ENCODE measurements at places on chromosomes 2 and 18. TPM values are rescaled to one million over a fixed set of nuclear protein-coding genes. Genes with fewer than 3 reads are reported as not detected.

C2orf66 gene
- 0.18 TPM for total RNA-seq

FBLN7 gene
- total RNA-seq: 1.1 TPM

EMX1 gene
- total RNA-seq: not detected

FAM124B gene
- 2.0 TPM for total RNA-seq

ITGB6 gene
- total RNA-seq: 33.8 TPM

GRCh38 chr18:74929110-74929509 is 279.8 kb downstream of the PTGR3 start:
- no peak for DNase-seq

- DNase-seq: no peak
Measured at GRCh38 chr2:239197146-239197545, 203.7 kb downstream of the HDAC4 start.

GRCh38 chr2:221443645-221444044 is 128.5 kb downstream of the EPHA4 start:
- DNase-seq: no peak

GRCh38 chr2:178233428-178233827 is 39.1 kb downstream of the OSBPL6 start:
- no peak for DNase-seq

- no peak for DNase-seq
Measured at GRCh38 chr18:75654851-75655751, 227.6 kb upstream of the SMIM21 start.

DNA sequence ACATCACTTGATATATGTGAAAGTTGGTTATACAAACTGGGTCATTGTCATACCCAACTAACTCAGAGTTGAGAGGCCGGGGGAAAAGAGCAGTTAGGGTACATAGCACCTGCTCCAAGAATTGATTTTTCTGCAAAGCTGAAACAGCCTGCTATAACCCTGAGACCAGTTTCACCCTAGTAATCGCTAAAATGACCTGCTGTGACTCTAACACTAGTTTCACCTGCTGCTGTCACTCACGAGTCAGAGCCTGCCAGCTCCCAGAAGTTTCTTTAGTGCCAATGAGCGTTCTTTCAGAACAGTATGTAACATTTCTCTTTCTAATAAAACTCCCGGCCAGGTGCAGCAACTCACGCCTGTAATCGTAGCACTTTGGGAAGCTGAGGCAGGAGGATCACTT is 28.0 kb downstream of the SRSF7 start:
- DNase-seq: no peak

DNA sequence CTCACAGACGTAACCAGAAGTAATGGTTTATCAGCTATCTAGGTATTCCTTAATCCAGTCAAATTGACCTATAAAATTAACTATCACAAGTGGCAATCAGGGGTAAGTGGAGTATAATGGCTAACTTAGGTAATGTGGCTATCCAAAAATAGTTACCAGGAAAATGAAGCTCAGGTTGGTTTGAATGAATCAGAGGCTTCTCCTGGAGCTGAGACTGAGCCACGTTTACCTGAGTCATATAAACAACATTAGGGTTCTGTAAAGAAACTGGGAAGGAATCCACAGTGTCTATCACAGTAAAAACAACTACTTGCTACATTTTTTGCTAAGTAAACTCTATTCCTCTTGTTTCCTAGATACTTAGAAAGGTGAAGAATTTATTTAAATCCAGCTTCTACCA is 236.0 kb upstream of the SPHKAP start:
- DNase-seq: no peak

DNA sequence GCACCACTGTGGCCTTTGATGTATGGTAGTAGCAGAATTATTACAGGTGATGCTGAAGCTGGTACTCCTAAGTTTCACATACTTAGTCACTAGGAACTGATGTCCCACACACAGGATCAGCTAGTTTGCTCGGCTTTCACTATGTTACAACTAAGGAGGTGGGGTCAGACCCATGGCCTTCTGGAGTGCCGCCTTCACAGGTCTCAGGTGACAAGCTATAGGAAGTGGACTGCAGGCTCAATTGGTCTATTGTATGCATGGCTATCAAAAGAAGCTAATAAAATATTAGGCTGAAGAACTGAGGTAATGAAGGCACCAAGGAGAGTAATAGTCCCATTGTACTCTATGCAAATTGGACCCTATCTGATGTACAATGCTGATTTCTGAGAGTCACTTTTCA is 170.6 kb downstream of the DLGAP1 start:
- no peak for DNase-seq

GRCh38 chr2:196105951-196106350 is 37.3 kb upstream of the DNAH7 start:
- no peak for DNase-seq

DNA sequence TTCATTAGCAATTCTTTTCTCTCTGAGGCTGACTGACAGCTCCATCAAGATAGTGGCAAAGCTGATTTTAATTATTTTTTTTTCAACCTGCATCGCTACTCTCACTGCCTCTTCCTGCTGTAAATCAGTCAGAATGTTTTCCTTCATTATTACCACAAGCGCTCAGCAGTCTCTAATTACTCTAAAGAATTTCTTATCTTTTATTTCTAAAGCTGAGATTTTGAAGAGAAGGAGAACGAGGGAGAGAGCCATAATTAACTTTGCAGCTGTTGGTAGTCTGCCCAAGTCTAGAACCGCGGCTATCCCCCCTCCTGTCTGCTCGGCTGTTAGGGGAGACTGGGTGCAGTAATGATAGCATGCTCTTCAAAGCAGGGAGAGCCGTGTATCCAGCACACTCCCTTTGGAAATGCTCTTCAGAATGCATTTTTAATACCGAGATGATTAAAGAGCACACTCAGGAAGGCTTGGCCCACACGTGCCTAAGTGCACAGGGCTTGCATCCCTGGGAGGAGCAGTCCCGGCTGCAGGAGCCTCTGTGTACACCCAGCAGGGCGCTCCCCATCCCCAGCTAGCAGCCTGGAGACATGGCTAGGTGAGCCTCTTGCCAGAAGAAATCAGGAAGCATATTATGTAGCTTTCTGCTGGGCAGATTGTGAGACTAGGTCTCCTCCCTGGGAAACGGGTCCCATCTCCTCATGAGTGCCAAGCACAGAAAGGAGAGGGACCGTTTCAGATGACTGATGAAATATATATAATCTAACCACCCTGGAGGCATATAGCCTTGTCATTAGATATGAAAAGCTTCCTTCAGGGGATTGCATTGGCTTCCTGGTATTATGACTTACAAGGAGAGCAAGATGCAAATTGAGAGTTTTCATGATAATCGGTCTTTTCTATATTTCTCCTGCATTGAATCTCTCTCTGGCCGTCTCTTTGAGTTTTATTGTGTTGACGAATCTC is 555.2 kb downstream of the CMPK2 start:
- DNase-seq: no peak

DNA sequence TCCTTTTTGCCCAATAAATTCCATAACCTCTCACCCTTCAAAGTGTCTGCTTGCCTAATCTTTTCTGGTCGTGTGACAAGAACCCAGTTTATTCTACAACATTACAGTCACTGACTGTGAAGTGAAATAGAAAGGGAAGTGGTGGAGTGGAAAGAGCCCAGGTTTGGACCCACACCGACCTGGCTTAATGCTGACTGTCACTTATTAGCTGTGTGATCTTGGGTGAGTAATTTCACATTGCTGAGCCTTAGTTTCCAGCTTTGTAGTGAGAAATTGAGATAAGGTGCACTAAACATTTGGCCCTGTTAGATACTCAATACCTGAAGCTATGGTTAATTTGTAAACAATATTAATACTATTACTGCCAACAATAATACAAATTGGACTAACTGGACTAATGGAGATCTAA is 291.1 kb downstream of the AGPS start:
- no peak for DNase-seq
